ENCODE measurements at places on chromosomes 6 and 20.

DNA sequence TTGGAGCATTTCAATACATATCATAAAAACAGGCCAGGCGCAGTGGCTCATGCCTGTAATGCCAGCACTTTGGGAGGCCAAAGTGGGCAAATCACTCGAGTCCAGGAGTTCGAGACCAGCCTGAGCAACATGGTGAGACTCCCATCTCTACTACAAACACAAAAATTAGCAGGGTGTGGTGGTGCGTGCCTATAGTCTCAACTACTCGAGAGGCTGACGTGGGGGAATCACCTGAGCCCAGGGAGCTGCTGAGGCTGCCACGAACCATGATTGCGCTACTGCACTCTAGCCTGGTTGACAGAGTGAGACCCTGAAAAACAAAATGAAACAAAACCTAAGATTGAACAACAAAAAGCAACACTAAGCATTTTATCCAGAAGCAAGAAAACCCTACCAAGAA, 47.2 kb downstream of the BACH2 start:
- DNase-seq = no peak

DNA sequence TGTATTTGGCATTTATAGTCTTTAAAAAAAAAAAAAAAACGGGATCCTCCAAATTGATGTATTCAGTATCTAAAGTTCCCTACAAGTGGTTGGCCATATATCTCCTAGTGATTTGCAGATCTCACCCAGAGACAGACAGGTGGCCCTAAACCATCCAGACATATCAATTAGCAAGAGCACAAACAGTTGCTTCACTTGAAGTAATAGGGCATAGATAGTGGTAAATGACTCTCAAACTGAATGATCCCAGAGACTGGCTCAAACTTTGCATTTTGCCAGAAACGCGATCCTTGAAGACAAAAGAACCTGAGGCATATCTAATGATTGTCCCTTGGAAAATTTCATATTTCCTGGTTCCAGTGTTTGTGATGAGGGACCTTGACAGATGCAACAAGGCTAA, 54.6 kb downstream of the HMGCLL1 start:
- no peak for DNase-seq

- DNase-seq = no peak
Observed at GRCh38 chr6:133359760-133360159, 118.6 kb downstream of the EYA4 start.

- DNase-seq = peak; percentile 94
Observed at GRCh38 chr6:161038229-161039031, 46.9 kb downstream of the MAP3K4 start.

DNA sequence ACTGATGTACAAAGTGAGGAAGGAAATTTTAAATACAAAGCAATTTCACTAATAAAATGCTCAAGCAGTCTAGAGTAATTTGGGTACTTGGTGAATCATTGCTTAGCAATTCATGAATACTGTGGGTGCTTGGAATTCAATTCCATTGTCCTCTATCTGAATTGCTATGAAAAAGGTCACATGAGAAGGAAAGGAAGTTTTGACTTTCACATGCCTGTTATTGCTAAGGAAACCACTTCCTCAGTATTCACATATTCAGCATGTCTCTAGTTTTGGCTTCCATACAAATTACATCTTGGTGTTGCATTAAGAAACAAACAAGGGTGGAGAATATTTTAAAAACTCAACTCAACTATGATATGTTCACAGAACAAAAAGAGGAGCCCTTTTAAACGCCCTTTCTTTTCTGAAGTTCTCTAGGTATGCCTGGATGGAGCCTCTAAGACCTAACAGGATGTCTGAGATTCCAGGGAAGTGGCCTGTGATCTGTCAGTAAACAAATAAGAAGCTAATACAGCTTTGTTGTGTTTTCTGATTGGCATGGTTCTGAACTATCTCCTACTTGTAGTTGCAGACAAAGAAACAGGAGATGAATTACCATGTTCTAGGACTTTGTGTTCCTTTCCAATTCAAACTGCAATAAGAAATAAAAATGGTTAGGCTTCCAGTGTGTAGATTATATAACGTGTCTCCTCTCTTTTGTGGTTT, 190.4 kb downstream of the OGFRL1 start:
- DNase-seq = peak; percentile 91

- no peak for DNase-seq
Observed at GRCh38 chr20:60631585-60632287, 620.3 kb upstream of the CDH4 start.

DNA sequence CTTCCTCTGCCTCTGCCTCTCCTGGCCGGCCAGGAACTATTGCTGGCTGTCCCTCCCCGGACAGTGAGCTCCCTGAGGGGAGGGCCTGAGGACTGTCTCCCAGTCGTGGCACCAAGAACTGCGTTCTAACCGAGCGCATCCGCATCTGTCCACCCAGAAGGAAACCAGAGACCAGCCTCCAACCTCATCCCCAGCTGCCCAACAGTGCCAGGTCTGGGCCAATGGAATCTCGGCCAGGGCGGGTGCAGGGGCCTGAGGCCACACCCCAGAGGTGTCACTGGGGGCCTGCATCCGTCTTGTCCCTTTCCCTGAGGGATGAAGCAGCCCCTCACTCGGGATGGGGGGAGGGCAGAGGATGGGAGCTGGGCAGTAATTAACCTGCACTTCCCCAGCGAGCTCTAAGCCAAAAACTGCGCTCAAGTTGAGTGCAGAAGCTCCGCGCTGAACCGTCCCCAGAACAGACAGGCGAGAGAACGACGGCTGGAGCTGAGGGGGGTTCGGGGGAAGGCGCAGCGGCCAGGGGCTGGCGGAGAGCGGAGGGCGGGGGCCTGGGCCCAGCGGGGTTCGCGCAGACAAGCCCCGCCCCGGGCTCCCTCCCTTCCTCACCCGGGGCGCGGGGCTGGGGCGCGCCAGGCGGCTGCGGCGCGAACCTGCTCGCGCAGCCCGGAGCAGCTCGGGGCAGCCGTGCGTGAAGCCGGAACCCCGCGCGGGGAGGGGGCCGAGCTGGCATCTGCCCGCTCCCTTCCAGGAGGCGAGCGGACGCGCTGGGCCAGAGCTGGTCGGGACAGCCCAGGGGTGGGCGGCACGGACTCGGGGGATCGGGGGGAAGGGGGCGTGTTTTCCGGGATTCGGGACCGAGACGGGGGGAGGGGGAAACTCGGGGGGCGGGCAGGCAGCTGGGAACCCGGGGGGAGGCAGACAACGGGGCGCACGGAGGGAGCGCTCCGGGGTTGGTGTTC, 1.4 kb downstream of the TFEB start:
- DNase-seq = no peak

GRCh38 chr6:45445749-45446549, 68.2 kb upstream of the SUPT3H start:
- DNase-seq = peak; percentile 98

GRCh38 chr6:96276856-96277255, 244.8 kb upstream of the UFL1 start:
- no peak for DNase-seq

GRCh38 chr6:168272415-168273325, 46.9 kb downstream of the DACT2 start:
- DNase-seq = no peak

DNA sequence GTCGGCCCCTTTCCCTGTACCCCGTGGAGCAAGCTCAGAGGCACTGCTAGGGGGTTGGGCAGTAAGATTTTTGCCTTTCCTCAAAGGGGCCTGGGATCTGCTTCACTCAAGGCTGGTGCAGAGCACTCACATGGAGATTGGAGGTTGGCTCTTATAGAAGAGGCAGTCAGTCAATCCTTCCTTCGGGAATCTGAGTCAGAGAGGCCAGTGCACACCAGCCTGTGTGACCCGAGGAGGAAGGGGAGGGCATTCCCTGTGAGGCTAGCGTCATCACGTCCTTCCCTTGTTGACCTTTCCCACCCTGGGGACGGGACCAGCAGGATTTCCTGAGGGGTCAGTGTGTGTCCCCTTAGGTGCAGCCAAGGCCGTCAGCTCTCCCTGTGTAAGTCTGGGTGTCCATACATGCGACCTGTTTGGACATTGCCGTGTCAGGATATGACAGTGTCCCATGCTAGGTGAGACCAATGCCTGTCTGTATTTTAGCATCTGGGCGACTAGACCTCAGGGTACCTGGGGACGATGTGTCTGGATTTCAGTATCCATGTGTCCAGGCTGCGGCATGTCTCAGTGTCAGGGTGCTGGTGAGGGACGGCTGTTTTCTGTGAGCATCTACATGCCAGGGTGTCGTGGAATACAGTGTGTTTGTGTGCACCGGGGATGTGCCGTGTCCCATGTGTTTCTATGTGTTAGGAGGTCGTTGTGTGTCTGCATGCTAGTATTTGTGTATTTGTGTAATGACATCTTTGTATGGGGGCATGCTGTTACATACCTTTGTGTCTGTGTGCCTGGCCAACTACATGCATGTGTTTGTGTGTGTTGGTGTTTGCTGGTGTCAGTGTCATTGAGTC, 2.8 kb upstream of the ZNF512B start:
- no peak for DNase-seq

- DNase-seq = no peak
Observed at GRCh38 chr6:96468681-96469224, 52.9 kb upstream of the UFL1 start.

DNA sequence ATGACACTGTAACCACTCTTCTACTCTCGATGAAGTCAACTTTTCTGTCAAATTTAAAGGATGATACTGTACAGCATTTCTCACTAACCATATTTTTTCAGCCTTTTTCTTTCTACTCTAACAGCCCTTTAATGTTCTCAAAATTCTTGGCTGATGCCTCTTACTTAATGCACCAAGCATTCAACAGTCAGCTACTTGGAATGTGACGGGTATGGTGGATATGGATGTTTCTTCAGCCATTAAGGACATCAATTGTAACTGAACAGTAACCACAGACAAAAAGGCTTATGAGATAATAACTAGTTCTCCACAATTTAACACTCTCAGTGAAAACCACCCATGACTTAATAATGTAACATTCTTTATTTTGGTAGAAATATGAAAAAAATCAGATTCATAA, 467.2 kb upstream of the ZNF337 start:
- peak; percentile 67 for DNase-seq

GRCh38 chr6:144415835-144416237, 130.7 kb downstream of the UTRN start:
- DNase-seq = peak; percentile 21

DNA sequence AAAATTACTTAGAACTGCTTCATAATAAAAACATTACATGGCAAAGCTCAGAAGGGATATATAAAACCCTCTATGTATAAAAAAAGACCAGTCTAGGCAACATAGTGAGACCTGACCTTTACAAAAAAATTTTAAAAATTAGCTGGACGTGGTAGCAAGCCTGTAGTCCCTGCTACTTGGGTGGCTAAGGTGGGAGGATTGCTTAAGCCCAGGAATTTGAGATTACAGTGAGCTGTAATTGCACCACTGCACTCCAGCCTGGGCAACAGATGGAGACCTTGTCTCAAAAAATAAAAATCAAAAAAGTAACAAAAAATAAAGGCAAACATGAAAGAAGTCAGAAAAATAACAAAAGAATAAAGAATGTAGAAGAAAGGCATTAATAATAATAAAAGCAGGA, 21.5 kb upstream of the TPD52L1 start:
- no peak for DNase-seq

GRCh38 chr6:148422085-148422484, 79.4 kb downstream of the SASH1 start:
- no peak for DNase-seq

GRCh38 chr6:61585504-61585903, 700.5 kb downstream of the KHDRBS2 start:
- no peak for DNase-seq

DNA sequence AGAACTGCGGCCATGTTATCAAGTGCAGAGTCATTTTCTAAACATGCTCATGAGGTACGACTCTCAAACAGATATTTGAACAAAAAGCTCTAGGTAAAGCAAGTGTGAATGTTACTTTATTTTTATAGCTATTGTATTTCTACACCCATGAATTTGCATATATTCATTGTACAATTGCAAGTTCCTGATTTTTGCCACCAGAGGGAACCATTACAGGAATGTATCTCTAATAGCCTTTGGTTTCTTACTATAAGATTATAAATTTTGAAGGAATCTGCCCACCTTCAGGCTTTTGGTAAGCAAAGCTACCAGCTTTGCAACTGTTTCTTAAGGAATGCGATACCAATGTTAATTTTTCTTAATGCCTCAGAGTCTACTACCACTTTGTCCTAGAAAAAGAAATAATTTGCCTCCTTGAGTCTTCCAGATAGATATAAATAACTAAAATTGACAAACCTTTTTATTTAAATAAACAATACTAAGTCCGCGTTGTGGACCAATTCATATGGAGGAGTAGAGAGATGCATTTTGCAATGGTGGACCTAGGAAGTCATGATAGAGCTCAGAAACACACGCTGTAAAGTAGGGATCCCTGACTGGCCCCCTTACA, 125.4 kb upstream of the SAMD5 start:
- no peak for DNase-seq

- DNase-seq = no peak
Observed at GRCh38 chr6:53982366-53983050, 128.7 kb upstream of the MLIP start.

DNA sequence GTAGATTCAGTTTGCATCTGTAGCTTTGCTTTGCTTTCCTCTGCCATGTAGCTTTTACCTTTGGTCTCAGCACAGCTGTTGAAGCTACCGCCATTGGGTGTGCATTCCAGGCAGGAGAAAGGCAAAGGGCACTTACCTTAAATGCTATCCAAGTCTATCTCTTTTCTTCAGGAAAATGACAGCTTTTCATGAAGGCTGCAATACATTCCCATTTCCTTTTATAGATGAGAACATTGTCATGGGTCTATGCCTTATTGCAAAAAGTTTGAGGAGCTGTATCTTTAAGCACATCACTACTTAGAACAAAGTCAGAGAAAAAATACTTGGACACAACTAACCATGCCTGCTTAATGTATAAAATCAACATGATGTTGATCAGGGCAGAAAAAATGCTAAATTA, 266.8 kb downstream of the DOK5 start:
- DNase-seq = no peak

GRCh38 chr6:10314163-10314955, 100.5 kb downstream of the TFAP2A start:
- DNase-seq = no peak

GRCh38 chr6:45438151-45438550, 60.4 kb upstream of the SUPT3H start:
- DNase-seq = no peak

DNA sequence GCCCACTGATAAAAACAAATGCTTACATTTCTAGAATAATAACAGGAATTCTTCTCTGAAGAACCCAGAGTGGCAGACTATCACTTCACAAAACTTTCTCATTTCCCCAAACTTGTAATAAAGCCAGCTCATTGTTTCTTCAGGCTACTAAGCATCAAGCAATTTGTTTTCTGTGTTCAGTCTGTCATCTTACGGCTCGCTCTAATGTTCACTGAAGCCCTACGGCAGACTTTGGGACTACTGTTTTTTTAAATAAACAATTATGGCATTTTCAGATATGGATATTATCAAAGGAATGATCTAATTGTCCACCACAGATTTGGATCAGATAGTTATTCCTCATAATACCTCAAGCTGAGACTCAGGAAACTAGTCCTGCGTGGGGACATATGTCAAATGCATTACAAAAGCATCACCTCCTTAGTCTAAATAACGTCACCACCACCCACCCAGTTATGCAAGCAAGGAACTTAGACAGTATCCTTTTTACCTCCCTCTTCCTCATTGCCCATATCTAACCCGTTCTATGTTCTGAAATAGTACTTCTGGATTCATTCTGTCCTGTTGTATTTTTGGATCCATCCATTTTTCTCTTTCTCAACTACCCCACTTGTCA, 415.1 kb downstream of the PLCB1 start:
- no peak for DNase-seq
